Esophagus squamous epithelium (tissue), 5 donors: ENCODE measurements at places on chromosomes 3 and 15.

GRCh38 chr3:195896361-195897080 lies 11.8 kb downstream of the TNK2 start:
- DNase-seq = no peak

DNA sequence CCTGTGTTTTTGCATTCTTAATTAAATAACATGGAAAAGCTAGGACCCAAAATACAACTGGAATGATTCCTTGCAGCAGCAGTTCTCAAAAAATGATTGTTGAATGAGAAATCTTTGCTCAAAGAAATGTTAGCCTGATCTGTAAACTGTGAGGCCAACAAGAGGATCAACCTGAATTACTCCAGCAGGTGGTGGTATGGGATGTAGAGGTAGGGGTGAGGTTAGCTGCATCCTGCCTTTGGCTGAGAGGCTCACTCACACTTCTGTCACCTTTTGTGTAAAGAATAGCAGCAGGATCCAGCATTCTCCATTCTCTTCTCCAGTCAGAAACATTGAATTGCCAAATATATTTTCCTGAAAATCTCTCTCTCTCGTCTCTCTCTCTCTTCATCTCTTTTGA lies 26.5 kb upstream of the FAM98B start:
- DNase-seq = no peak

GRCh38 chr15:70703096-70703878 lies 60.1 kb downstream of the UACA start:
- no peak for DNase-seq

- no peak for DNase-seq
Measured at GRCh38 chr15:57138349-57138788, 219.9 kb downstream of the TCF12 start.

DNA sequence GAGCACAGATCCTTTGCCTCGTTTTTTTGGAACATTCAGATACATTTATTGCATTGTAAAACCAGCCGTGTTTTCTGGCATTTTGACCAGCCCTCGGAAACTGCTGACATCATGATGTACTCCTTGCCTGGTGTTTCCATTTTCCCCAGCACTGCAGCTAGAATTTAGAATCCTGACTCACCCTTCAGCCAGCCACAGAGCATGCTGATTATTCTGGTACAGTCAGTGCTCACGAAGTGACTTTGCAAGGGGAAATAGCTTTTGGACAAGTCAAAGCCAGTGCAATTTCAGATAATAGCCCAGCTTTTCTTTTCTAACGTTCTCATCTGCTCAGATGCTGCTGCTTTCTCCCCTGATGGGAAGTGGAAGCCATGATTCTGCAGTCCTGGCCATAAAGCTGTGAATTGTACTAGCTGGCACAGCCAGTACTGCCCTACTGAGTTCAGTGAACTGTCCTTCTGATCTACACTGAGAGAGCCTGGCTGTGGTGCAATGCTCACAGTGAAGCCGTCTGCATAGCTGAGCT lies 12.1 kb upstream of the CNBP start:
- DNase-seq = no peak

GRCh38 chr15:100880897-100881242 lies 1.2 kb downstream of the ALDH1A3 start:
- no peak for DNase-seq

- no peak for DNase-seq
Measured at GRCh38 chr3:48112813-48113212, 75.4 kb downstream of the CDC25A start.

- no peak for DNase-seq
Measured at GRCh38 chr15:36066757-36067156, 512.7 kb upstream of the CDIN1 start.

DNA sequence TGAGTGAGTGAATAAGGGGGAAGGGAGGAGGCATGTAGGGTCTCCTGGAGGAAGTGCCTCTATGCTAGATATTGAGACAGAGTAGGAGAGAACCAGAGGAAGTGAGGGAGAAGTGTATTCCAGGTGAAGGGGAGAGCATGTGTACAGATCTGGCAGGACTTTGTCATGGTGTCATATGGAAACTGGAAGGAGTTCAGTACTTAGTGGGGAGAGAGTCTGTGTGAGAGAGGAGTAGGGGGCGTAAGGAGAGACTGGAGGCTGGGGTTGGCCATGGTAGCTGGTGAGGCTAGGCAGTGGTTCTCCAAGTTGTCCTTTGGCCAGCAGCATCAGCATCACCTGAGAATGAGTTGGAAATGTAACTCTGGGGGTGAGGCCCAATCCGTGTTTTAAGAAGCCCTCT lies 29.6 kb upstream of the EPHB1 start:
- no peak for DNase-seq

DNA sequence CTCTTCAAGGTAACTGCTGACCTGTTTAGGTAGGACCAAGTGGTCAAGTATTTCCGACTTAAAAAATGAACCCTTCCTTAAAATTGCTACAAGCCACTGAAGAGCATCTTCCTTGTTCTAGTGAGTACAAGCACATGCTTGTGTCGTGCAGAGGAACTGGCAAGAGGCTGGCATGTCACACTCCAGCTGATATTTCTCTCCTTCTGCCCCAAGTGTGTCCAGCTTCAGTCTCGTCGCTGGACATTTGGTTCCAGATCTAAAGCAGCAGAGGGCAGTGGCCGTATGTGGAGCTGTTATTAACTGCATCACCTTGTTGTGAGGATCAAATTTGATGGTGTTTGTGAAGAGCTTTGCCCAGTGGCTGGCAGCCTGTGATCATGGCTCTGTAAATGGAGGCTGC lies 10.0 kb downstream of the RBP2 start:
- DNase-seq = no peak

DNA sequence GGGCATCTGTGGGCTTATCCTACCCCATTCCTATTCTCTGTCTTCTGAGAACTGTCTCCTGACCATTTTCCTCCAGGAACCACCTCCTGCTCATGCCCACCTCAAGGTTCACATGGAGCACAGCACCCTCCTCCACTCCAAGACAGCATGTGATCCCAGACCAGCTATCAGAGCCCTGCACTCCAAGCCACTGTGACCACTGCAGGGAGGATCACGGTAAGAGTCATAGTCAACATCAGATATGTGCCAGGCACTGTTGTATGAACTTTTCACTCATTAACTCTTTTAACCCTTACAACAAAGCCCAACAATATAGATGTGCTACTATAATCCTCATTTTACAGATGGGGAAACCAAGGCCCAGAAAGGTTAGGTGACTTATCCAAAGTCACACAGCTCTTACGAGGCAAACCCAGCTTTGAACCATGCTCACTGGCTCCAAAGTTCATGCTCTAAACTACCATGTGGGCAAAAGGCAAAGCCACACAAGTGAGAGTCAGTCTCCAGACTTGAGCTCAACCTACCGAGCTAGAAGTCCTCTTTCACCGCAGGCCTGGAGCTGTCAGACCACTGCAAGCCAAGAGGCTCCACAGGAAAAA lies 115.1 kb upstream of the IQSEC1 start:
- DNase-seq = no peak

DNA sequence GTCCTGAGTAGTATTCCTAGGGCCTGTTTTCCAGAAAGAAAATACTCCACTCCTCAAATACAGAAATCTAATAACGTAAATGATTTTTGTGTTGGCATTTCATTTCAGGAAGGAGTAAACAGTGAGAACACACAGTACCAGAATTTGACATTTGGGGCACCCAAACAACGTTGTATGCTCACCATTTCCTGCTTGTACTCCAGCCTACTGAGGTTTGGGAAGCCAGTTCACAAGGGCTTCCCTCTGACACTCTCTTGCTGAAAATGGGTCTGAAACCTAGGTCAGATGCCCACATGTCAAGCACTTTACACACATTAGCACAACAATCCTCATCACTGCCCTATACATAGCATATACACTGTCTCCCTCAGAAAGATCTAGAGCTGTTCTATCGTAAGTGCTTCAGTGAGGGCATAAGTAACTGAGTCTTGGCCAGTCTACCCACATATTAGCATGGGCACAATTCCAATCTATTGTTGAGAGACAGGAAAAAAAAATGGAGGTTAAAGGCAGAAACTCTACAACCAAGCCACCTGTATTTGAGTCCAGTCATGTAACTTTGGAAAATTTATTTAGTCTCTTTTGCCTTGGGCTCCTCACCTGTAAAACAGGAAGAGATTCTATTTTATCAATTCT lies 43.5 kb upstream of the RSL24D1 start:
- no peak for DNase-seq

DNA sequence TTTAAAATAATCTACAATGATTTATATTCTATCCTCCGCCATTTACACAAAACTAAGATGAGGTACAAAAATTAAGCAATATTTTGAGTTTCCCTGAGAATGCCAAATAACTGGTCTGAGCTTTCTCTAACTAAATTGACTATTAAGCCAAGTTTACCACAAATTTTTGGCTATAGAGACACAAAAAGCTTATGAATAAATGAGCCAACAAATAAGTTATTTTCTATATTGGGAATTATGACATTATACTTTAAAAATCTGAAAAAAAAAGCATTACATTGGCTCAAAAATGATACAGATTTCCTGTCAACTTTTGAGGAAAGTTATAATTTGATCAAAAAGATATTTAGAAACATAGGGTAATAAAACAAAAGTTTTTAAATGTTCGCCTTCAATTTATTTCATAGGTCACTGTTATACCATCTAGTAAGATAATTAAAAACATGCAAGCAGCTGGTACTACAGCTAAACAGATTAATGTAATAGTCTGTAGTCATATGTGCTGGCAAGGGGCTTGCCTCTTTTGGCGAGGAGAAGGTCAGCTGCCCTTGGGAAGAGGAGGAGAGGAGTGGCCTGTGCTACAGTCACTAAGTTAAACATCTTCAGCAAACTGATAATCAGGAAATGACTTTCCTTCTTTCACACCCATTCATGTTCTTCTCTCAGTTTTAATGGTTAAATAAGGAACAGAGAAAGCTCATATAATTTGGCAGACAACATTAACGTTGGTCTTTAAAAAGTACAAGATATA lies 318.5 kb downstream of the TBC1D5 start:
- no peak for DNase-seq

DNA sequence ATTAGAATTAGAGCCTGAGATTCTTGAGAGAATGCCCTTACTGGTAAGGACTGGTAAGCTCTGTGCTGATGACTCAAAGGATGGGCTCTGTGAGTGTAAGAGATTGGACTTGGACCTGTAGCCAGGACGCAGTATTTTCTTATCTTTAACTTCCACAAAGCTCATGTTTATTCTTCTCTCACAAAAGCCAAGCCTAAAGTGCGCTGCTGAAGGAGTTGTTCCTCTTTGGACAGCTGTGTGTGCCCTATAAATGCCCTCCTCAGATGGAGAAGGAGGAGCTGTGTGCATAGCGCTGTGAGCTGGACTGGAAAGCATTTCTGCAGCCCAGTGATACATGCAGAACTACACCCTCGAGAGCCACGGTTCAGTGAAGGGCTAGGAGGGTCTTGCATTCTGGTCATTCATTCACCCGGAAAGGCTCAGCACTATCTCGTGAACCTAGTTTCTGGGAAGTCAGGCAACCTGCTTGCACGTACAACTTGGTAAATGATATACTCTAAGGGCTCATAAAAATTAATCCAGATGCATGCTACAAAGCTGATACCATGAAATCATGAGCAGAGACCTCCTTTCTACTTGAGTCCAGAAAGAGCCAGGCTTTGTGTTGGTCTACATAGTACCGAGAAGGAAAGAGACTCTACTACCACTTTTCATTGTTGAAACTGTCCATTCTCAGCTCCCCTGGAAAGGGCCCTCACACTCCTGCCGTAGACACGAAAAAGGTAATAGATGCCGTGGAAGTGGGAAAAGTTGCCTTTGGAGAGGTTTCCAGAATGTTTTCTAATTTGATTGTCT lies 103.0 kb upstream of the TBL1XR1 start:
- no peak for DNase-seq

GRCh38 chr3:143644370-143645089 lies 203.7 kb downstream of the SLC9A9 start:
- DNase-seq = no peak

DNA sequence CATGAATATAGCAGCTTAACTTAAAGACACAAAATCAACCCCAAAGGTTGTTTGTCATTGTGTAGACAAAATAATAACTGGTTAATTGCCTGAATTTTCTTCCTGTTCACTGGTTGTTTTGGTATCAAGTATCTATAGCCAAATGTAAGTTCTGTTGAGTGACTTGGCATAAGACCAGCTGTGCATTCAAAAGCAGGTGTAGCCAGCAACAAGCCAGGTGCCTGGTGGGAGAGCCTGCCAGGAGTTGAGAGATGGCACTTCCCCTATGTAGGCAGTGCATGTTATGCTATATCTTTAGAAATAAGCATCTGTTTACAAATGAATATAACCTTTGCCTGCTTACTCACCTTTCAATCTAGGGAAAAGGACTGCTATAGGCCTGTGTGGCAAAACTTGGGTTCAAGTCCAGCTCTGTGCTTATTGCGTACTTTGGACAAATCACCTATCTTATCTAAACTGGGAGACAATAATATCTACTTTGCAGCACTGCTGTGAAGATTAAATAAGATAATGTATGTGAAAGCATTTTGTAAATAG lies 84.9 kb upstream of the TBL1XR1 start:
- no peak for DNase-seq

DNA sequence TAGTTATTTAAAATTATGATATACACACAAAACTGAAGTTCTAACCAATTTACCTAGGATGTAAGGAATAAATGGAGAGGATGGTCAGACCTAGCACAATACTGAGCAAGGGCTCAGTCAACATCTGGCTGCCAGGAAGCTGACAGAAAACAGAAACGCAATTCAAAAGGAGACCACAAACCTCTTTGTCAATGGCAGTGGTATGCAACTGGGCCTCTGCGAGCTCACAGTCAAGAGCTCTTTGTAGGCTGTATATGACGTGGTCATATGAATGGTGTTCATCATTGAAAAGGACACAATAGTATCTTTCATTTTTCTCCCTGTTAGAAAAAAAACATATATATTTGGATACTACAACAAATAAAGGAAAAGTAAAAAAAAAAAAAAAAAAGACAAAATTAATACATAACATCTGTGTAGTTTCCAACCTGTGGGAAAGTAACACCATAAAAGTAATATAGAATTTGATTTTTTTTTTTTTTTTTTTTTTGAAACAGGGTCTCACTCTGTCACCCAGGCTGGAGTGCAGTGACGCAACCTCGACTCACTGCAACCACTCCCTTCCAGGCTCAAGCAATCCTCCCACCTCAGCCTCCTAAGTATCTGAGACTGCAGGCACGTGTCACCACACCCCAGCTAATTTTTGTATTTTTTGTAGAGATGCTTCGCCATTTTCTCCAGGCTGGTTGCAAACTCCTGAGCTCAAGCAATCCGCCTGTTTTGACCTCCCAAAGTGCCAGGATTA lies 37.9 kb downstream of the UBR1 start:
- no peak for DNase-seq

- no peak for DNase-seq
Measured at GRCh38 chr3:94875149-94875548, 812.3 kb downstream of the NSUN3 start.

- no peak for DNase-seq
Measured at GRCh38 chr15:56735589-56735988, 2.3 kb upstream of the ZNF280D start.

- DNase-seq = no peak
Measured at GRCh38 chr15:95857758-95858157, 472.7 kb upstream of the NR2F2 start.
